RCC 7860 (cell line): ENCODE measurements at places on chromosomes 16 and 17.

GRCh38 chr16:67445913-67446907 lies 15.3 kb downstream of the HSD11B2 start:
- DNase-seq: no peak

DNA sequence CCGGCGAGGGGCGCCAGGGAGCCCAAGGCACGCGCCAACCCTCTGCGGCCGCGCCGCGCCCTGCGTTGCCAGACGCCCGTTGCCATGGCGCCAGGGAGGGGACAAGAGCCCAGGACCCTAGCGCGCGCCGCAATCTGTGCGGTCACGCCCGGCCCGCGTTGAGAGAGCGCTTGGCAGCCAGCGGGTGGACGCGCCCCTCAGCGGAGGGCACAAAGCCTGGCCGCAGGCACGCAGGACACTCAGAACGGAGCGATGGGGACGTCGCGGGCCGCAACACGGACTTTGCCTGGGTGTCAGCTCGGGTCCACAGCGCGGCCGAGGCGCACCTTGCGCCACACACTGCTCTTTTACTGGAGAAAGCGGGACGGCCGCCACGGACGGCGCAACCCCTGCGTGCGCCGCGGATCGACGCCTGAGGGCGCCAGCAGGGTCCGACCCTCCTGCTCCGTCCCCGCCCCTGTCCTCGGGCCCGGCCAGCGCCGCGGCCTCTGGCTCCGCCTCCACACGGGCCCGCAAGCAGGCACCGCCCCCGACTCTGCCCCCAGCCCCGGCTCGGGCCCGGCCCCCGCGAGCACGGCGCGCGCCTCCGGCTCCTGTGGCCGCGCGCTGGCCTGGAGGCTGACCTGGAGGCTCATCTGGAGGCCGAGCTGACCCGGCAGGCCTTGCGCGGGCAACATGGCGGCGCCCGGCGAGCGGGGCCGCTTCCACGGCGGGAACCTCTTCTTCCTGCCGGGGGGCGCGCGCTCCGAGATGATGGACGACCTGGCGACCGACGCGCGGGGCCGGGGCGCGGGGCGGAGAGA lies at the start of gene GFER:
Gene GFER, plus strand, starts transcription at position 650 of the 803 bp plus-strand sequence. Its CDS starts 26 bp downstream, at position 676.
- DNase-seq: peak; percentile 79

GRCh38 chr17:4246674-4247073 lies 17.1 kb downstream of the ANKFY1 start:
- no peak for DNase-seq

DNA sequence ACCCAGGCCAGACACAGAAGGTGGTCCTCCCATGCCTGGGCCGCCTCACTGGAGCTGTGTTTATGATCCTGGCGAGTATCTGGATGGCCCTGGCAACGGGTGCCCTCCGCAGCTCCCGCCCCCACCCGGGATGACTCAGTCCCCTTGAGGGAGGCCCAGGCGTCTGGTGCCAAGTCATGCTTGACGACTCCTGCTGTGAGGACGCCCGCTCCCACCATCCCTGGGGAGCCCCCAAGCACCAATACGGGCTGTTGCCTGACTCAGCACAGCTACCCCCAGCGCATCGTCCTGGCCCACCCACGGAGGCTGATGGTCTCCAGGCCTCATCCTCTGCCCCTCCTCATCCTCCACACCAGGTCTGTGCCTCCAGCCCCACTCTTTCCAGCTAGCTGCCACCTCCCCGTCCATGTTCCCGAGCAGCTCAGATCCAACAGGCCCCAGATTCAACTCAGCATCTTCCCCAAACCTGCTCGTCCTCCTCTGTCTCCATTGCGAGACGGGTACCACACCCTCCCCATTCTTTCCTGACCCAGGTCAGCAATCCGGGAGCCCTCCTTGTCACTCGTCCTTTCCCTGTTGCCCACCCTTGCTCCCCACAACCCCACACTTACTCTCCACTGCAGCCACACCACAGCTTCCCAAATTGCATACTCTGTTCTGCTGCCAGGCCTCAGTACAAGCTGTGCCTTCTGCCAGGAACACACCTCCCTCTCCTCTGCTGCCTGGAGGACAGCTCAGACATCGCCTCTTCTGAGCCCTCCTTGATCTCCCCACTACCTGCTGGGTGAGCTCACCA lies 2.6 kb downstream of the CAMKK1 start:
- DNase-seq: peak; percentile 95

DNA sequence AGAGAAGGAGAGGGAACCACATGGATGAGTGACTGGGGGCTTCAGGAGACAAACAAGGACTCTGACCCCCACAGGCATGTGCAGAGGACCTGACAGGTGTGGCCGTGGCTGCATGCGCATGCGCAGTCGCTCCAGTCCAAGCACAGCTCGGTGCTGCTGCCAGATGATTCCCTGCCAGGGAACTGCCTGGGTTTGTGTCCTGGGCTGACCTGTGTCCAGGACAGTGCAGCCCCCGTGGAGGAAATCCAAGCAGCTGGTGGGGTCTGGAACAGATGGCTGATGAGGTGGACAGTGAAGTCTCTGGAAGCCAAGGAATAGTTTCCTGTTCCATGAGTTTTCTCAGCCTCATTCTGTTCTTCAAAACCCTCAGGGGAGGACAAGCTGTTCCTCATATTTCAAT lies 27.3 kb downstream of the LASP1 start:
- DNase-seq: no peak
